Esophagus squamous epithelium (tissue), 5 donors: ENCODE measurements at places on chromosomes 12 and 14.

DNA sequence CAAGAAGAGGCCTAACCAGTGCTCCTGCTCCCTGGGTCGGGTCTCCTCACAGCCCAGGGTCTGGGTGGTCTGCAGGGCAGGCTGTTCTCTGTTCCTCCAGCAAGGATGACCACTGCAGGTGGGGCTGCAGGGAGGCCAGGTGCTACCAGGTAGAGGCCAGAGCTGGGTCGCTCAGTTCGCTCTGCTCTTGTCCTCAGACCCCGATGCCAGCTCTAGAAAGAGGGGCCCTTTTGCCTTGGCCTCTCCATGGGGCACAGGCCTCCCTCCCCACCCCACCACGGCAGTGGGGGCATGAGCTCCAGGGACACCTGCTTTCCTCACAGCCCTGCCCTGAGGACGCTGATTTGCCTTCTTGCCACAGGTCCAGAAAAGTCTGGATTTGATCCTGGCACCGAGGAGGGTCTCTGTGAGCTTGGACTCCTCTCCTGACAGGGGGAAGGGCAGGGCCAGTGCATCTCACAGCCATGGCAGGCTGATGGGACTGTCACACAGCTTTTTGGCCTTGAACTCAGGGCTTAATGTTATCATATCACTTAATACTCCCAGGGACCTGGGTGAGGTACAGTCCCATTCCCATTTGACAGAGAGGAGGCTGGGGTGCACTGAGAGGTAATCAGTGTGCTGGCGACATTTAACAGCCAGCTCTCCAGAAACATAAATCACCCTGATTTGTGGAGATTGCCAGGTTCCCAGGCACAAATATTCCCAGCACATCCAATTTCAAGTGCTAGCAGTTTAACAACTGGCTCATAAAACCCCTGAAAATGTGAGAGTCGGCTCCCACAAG is 273.0 kb upstream of the SFSWAP start:
- DNase-seq: no peak

- DNase-seq: no peak
Observed at GRCh38 chr12:6854036-6854435, 2.1 kb downstream of the USP5 start.

GRCh38 chr12:117342682-117343081 is 18.7 kb downstream of the NOS1 start:
- no peak for DNase-seq

DNA sequence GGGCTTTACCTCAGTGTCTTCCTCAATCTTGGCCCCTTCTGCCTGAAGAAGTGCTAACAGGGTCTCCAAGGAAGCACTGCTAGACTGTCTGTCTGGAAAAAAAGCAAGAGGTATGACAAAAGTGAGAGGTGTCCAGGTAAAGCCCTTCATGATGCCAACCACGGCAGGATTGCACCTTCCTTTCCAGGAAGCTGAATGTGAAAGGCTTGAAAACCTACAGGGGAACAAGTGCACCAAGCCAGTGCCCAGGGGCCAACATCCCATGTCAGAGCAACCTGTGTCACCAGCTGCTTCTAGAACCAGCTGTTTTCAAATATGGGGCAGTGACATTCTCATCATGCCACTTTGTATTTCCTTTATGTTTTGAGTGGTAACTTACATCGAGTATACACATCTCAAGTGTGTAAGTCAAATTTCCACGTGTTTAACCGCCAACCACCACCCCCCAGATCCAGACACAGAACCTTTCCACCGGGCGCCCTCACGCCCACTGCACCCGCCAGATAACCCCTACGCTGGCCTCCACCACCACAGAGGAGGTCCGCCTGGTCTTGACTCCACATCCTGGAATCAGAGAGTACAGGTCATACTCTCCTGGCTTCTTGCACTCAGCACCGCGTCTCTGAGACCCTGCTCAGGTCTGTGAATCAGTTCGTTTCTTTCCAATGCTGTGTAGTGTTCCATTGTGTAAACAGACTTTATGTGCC is 27.3 kb downstream of the VPS37B start:
- DNase-seq: no peak

DNA sequence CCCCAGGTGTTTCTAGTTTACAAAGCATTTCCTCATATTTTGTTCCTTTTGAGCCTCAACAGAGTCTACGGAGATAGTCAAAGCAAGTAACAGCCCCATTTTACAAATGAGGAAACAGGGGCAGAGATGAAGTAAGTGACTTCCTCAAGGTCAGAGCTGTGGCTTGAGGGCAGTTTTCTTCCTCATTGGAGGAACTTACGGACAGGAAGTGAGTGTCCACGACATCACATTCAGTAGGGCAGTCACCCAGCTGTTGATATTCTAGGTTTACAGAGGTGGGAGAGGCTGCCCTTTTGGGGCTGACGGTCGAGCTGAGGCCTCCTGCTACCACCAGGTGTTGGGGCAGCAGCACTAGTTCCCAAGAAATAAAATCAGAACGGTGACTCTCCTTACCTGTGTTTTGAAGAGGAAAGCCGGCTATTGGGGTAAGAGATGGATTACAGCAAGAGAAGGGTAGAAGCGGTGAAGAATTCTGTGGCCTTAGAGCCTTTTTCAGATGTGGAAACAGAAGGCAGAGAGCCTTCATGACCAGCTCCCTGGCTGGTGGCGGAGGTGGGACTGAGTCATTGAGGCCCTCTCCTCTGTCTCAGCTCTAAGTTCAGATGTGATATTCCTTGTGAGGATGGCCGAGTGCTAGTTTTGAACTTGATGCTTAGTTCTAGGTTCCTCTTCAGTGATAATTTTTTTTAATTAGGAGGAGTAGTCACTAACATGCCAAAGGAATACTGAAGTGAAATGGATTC is 41.7 kb downstream of the SUSD6 start:
- DNase-seq: no peak

GRCh38 chr12:29012673-29013072 is 136.4 kb upstream of the FAR2 start:
- DNase-seq: no peak

- DNase-seq: no peak
Observed at GRCh38 chr14:28482251-28483040, 284.1 kb upstream of the FOXG1 start.

DNA sequence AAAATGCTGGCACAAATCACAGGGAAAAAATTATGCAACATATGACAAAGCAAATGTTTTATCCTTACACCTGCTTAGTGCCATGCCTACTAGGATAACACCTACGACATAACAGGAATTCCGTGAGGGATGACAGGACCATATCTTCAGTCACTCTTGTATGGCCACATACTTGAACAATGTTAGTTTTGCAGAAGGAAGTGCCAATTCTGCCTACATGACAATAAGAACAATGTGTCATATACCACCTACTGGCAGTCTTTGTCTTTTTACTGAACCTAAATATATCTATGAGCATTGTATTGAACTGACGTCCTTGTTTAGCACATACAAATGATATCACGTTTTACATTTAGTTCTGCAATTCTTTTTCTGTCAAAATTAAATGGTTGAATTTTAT is 234.0 kb downstream of the ADAMTS20 start:
- no peak for DNase-seq

GRCh38 chr12:58412461-58413060 is 471.2 kb downstream of the ATP23 start:
- DNase-seq: no peak

GRCh38 chr14:84084056-84084630 is 1445.8 kb upstream of the FLRT2 start:
- DNase-seq: no peak

GRCh38 chr14:85439696-85440328 is 90.1 kb upstream of the FLRT2 start:
- no peak for DNase-seq

DNA sequence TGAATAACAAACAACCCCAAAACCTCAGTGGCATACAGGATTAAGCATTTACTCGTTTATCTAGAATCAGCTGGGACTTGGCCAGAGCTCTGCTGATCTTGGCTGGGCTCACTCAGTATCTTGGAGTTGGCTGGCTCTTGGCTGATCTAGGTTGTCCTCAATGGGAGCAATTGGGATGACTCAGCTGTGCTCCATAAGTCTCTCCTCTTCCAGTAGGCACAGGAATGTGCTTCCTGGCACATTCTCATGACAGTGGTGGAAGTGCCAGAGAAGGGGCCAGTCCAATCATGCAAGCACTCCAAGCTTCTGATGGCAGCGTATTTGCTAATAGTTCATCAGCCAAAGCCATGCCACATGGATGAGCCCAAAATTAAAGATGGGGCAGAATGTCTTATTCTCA is 41.7 kb upstream of the ANO4 start:
- no peak for DNase-seq

- DNase-seq: no peak
Observed at GRCh38 chr14:20418501-20418909, 5.2 kb upstream of the TEP1 start.

GRCh38 chr14:58356268-58356667 is 39.5 kb upstream of the TOMM20L start:
- DNase-seq: no peak

GRCh38 chr14:94571950-94572349 is 9.3 kb upstream of the SERPINA5 start:
- no peak for DNase-seq

GRCh38 chr14:65231286-65231980 is 129.1 kb upstream of the MAX start:
- no peak for DNase-seq

- DNase-seq: no peak
Observed at GRCh38 chr12:46677749-46678148, 148.0 kb downstream of the SLC38A4 start.

GRCh38 chr14:32332415-32333316 is 3.6 kb downstream of the AKAP6 start:
- no peak for DNase-seq

GRCh38 chr14:83975435-83975834 is 1554.5 kb upstream of the FLRT2 start:
- no peak for DNase-seq

- DNase-seq: no peak
Observed at GRCh38 chr12:91377436-91377835, 194.8 kb upstream of the DCN start.

GRCh38 chr12:23141335-23141734 is 516.4 kb downstream of the ETNK1 start:
- DNase-seq: no peak

DNA sequence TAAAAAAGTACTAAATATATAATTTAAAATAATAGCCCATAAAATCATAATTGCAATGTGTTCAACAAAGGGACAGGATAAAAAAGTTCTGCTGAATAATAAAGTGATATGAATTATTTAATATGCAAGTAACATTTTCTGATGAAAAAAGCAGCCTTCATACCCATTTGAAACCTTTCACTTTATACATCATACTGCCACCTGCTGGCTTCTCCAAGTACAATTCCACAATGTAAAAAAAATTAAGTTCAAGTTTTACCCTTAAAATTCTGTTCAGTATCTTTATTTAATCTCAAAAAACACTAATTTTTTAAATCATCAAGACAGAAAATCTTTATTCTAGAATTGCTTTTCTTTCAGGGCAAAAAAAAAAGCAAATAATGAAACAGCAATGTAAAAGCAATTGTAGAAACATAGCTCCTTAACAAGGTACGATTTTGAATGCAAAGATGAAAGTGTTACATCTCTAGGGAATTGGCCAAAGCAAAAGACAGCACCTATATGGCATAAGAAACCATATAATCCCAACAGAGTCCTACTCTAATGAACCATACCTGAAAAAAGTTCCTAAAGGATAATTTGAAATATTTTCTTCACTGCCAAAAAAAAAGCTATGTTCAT is 15.0 kb downstream of the MDM1 start:
- DNase-seq: no peak

DNA sequence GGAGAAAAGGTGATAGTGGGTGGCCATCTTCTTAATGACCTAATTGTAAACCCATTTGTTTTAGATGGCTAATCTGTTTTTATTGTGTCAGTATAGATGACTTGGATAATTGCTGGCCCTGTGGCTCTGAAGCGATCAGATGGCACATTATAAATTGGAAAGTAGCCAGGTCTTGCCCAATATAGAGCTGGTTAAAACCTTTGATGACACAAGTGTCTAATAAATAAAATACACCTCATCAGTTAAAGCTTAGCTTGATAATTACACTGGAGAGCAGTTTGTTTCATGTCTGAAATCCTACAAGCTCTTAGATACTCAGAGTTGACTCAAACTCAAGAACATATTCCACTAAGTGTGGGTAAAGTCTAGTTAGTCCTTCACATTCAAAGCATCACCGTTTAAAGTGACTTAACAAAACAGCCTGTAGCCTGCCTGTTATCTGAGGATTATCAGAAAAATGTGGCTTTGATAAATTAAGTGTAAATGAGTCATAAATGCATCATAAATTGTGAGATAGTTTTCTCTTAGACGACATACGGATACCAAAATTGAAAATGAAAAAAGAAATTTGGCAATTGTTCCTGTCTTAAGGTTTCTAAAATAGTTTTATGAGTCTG is 280.9 kb downstream of the LRIG3 start:
- no peak for DNase-seq

GRCh38 chr12:26443309-26443708 is 247.9 kb downstream of the SSPN start:
- DNase-seq: no peak

GRCh38 chr12:48545833-48546469 is 20.5 kb downstream of the OR8S1 start:
- DNase-seq: no peak

DNA sequence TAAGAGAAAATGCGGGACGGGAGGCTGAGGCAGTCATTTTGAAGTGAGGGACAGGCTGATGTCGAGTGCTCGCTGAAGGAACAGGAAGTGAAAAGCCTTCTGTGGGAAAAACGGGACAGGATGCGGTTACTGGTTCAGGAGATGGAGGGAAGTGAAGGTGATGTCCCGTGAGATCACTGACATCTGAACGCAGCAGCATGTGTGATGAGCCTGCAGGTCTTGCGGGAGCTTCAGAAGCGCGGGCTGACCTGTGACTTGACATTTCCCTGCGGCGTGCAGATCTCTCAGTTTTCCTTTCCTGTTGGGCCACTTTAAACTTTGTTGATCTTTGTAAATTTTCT is 77.8 kb downstream of the DDX51 start:
- DNase-seq: no peak

- DNase-seq: no peak
Observed at GRCh38 chr14:61547186-61548069, 147.9 kb upstream of the HIF1A start.

DNA sequence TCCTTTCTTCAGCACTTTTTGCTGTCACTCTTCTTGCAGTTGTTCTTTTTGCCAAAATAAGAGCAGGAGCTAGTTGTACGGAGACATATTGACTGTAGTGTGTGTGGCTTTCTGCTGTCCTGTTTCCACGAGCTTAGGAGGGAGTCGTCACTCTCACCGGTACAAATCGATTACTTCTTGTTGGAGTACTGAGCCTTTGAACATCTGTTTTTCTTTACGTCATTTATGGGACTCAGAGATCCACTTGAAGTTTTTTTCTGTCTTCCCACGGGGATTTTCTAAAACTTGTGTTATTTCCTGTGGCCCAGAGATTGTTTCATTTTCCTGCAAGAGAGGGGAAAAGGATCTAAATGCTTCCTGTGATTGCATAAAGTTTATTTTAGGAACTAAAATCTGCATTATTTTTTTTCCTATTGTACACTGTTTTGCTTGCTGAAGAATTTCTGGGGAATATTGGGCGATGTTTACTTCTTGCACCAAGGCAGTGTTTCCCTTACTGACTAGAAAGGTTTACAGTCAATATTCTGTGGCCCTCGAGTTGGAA is 199.8 kb upstream of the ARHGAP5 start:
- DNase-seq: no peak
